Stimulated activated CD8-positive, alpha-beta memory T cell treated with anti-CD3 and anti-CD28 coated beads, Interleukin-7, amount 100 ng/mL, for 1 hour (primary cell): ENCODE measurements at places on chromosomes 5 and 9.

- no peak for DNase-seq
Observed at GRCh38 chr9:109020581-109021511, 7.5 kb upstream of the CTNNAL1 start.

DNA sequence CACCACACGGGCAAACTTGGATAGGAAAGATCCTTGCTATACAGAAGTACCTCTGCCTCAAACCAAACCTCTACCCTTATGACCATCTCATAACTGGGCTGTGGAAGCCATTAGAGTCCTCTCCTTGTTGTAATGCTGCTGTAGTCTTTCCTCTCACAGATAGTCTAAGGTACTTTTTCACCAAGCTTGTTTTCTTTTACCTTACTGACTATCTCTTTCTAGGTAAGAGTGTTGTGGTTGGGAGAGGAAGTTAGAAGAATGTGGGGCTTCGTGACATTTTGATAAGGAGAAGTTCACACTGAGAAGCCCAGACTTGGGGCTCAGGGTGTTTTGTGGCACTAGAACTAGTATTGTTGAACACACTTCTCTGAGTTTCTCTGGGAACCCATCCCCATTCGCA is 8.9 kb downstream of the CFAP95 start:
- DNase-seq = no peak

GRCh38 chr9:74838351-74838750 is 49.4 kb downstream of the TRPM6 start:
- DNase-seq = no peak

- DNase-seq = no peak
Observed at GRCh38 chr5:60473654-60474053, 226.3 kb downstream of the DEPDC1B start.

DNA sequence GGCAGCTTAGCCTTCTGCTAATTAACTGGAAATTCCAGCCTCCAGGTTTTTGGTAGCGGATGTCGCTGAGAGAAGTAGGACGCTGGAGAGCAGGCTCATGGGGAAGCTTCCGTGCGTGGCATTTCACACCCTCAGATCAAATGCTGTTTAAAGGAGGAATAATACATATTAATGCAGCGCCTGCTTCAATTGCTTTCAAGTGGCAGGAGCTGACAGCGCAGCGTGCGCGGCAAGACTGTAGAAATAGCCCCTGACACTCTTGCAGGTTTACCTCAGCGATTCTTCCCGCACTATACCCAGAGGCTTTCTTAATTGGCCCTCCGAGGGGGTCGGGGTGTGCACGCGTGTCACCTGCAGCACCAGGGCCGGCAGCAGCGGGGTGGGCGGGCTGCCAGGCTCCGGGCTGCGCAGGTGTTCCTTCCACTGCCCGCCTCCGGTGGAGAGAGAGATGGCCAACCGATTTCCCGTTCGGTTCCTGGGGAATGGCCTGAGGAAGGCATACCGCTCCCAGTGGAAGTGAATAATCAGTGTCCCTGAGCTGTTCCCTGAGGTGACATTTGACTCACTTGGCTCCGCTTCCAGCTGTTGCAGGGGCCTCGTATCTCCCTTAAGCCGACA is 427.9 kb downstream of the KCTD16 start:
- no peak for DNase-seq

GRCh38 chr5:174796711-174797192 is 72.4 kb downstream of the MSX2 start:
- DNase-seq = no peak

DNA sequence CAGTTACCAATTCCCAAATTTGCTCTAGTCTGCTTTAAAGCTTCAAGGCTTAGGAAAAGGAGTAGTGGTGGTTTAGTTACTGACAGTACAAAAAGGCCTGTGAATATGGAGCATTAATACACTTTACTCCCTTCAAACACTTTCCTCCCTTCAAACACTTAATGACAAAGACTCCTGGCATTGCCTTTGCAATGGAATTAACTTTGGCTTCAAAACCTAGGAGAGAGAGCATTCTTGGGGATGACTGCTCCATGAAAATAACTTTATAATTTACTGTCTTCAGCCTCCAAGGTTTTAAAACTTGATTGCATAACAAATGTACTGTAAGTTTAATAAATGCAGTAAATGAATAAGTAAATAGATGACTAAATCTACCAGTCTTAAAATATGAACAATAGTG is 185.6 kb downstream of the TRPM3 start:
- no peak for DNase-seq

DNA sequence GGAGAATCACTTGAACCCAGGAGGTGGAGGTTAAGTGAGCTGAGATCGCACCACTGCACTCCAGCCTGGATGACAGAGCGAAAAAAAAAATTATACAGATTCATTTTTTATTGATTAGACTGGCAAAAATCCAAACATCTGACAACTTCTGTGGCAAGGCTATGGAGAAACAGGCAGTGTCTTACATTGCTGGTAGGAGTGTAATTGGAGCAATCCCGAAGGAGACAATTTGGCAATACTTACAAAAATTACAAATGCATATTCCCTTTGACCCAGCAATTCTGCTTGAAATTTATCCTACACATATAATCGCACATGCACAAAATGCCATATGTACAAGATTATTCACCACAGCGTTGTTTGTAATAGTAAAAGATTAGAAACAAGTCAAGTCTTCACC is 86.8 kb downstream of the MAPKAP1 start:
- no peak for DNase-seq

GRCh38 chr5:107574287-107574686 is 96.5 kb downstream of the EFNA5 start:
- no peak for DNase-seq

- DNase-seq = peak; percentile 27
Observed at GRCh38 chr5:132369474-132370180, at the start of gene SLC22A5. SLC22A5 (plus strand) TSS chr5:132369710; CDS start chr5:132369973, 263 bp downstream.

DNA sequence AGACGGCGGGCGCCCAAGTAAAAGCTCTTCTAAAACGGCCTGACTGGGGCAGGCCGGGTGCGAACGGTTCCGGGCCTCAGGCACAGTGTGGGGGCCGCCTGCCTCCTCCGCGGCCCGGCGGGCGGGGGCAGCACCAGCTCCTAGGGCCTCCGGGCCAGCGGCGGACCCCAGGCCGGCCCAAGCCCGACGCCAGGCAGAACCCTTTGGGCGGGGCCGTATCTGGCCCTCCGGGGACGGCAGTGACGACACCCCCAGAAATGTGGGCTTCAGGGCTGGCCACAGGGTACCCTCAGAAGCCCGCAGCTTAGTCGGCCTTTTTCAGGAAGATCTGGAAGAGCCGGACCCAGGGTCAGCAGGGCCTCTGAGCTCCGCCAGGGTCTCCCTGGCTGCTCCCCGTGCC is 4.0 kb downstream of the LTC4S start:
- no peak for DNase-seq

DNA sequence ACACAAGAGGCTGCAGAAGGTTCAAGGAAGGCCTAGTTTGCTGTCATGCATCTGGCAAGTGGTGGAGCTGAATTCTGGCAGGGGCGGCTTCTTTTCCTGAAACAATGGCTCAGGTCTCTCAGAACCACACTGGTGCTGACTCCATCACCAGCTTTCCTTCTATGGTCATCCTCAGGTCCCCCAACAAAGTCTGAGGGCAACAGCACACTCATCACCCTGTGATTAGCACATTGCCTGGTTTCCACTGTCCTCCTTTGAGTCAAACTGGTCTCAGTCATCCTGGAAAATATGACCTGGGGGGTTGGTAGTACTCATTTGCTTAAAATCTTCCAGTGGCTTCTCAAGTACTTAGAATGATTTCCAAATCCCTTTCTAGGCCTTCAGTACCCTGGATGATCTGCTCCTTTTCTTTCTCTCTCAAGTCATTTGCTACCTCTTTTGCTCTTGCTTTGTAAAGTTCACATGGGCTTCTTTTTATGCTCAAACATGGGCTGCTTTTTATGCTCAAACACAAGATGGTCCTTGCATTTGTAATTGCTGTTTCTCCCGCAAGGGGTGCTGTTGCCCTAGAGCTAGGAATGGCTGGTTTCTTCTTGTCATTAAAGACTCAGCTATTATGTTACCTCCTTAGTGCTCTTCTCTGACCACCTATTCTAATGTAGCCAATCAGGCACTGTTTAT is 144.9 kb downstream of the ALDH1A1 start:
- DNase-seq = no peak

DNA sequence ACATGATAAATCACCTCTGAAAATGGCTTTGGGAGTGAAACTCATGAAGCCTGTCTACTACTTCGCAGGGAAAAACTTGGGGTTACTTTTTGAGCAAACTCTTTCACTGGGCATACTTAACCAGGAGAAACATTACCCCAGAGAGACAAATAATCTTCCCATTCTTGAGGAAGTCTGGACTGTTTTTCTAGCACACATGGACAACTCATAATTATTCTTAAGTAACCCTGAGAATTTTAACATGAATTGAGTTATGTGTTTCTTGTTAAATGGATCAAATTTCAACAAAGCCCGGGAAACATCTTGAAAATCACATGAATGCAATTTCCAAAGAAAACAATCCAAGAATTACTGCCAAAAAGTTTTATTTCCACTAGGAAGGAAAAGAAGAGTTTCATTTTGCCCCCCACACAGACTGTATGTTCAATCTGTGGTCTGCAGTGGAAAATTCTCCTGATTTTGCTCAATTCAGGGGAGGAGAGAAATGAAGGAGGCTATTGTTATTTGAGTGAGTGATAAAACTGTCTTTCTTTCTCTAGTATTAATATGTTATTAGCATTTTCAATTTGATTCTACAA is 564.8 kb upstream of the CLINT1 start:
- no peak for DNase-seq

GRCh38 chr5:58925627-58926540 is 343.0 kb downstream of the RAB3C start:
- DNase-seq = no peak

DNA sequence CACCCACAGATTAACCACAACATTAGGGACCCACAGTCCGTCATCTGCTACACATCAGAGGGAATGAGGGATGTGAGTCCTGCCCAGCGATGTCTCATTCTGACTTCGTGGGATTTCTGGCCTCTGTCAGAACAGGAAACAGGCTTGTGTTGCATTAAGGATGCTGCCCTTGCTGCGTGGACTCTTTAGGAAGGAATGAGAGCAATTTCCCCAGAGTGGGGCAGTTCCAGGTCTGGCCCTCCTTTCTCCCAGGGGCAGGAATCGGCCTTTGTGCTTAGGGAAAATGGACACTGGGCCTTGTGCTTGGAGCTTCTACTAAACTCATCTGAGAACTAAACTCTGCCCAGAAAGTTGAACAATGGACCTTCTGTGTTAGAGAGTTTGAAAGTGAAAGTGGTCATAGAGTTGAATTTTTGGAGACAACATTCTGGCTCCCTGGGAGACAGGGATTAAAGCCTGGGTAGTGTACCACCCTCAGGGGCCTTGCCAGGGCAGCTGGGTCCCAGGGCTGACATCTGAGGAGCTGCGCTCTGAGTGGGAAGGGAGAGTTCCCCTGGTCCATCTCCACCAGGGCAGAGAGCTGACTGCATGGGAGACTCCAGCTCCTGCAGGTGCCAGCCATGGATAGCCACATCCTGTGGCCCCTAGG is 37.8 kb upstream of the S1PR3 start:
- DNase-seq = no peak

- no peak for DNase-seq
Observed at GRCh38 chr9:136354592-136355085, 8.9 kb downstream of the DNLZ start.

- no peak for DNase-seq
Observed at GRCh38 chr5:151100681-151101080, 19.8 kb upstream of the TNIP1 start.

DNA sequence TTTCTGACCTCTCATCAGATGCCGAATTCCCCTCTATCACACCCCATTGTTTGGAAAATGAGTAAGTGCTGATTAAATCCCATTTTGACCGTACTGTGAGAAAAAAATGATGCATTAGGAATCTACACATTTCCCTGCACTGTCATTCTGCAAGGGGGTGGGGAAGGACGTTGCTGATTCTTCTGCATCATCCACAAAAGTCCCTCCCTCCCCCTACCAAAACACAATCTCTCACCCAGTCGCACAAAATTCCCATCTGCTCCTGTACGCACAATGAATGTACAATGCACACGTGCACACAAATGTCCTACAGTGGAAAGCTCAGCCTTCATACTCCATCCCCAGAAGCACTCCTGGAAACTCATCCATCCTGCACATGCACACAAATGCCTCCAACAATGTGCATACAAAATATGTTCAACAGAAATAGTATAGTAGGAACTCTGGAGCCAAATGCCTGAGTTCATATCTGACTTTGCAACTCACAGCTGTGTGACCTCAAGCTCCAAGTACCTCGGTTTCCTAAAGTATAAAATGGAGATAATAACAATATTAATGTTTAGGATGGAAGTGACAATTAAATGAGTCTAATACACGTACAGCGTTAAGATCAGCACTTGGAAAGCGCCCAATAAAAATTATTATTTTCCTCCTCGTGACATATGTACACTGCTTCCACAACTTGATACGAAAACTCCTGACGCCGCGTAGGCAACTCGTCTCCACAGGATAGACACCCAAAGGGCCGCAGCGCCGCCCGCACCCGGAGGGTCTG is 809 bp downstream of the TNIP1 start:
- DNase-seq = no peak

DNA sequence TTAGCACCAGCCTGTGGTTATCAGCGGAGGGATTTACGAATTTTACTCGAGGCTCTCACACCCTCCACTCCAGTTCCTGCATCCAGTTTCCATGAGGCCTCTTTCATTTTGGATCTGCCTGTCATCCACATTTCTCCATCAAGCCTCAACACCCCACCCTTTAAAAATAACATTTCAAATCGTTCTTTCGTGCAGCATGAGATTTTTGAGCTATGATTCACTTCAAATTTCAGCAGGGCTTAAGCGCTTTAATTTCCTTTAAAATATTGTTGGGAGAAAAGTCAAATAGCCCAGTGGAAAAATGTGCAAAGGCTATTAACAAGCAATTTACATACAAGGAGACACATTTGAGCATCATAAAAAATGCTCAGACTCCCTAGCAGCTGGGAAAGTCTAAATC is 103.2 kb downstream of the MSX2 start:
- no peak for DNase-seq

DNA sequence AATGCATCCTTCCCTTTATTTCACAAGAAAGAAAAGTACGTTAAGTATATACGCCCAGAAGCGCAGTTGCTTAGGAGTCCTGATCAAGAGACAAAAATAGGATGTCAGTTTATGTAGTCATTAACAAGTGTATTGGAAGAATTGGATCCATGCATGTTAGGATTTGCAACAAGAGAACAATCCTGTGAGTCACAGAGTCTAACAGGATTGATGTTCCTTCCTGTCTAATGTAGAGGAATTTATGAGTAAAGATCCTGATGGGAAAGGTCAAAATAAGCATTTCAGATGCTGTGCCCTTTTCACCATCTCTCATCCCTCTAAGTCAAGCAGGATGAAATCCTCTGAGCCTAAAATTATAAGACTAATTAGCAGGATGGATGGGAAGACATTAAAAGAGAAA is 406.0 kb upstream of the GRIA1 start:
- no peak for DNase-seq

- no peak for DNase-seq
Observed at GRCh38 chr5:52854949-52855348, 67.2 kb downstream of the ITGA1 start.
